ENCODE measurements at places on chromosomes 6 and 20.
A peak's percentile ranks its signal among the peaks of the same experiment; 100 is the strongest.

GRCh38 chr6:22062807-22063408, 233.9 kb downstream of the PRL start:
- peak; percentile 49 for DNase-seq

- no peak for DNase-seq
These were observed 12.4 kb upstream of the ZSCAN16 start for GRCh38 chr6:28111964-28112363.

- no peak for DNase-seq
These were observed 2.2 kb downstream of the TFAP2A start for GRCh38 chr6:10412461-10413261.

- DNase-seq, result no peak
These were observed 5.6 kb upstream of the TREML4 start for GRCh38 chr6:41222513-41222912.

- DNase-seq, result no peak
These were observed 1.0 kb downstream of the FILIP1 start for GRCh38 chr6:75492386-75493153.

DNA sequence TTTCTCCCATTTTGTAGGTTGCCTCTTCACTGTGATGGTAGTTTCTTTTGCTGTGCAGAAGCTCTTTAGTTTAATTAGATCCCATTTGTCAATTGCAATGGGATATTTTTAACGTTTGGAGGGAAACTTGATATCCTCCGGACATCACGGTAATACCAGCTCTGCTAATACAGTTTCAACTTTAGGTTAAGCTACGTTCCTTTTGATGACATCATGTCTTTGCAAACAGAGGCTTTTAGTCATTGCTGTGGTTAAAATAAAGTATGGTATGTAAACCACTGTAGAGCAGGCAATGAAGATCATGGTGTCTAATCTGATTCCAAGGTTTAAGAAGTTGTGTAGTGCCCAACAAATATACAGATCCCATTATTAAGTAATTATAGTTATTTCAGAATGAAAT, 168.0 kb upstream of the CHD6 start:
- DNase-seq, result no peak

DNA sequence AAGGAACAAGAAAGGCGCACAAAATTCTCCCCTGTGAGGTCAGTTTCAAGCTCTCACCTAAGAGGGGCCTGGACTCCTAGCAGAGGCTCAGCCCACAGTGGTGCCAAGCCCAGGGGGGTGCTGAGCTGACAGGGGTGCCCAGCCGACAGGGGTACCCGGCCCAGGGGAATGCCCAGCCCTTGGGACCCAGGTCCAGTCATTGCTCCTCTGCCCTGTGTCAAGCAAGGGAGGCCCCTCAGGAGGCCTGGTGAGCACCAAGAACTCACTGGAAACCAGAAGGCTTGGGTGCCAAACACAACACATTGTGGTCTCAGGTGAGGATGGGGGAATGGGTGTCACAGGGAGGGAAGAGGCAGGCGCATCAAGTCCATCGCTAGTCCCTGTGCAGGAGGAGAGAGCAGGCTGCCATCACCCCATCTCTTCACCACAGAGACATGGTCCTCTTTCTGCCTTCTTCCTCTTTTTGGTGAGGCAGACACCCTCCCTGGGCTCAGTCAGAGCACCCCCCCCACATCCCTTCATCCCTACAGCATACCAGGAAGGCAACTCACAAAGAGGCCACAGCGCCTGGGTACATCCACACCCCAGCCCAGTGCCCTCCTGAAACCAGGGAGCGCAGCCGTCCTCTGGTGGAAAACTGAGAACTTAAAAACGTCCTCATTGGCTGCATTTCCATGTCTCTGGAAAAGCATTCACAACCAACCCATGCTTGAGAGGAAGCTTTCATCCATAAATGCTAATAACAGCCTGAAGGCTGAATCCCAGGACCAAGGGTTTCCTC, 111.3 kb downstream of the BANF2 start:
- DNase-seq, result no peak

DNA sequence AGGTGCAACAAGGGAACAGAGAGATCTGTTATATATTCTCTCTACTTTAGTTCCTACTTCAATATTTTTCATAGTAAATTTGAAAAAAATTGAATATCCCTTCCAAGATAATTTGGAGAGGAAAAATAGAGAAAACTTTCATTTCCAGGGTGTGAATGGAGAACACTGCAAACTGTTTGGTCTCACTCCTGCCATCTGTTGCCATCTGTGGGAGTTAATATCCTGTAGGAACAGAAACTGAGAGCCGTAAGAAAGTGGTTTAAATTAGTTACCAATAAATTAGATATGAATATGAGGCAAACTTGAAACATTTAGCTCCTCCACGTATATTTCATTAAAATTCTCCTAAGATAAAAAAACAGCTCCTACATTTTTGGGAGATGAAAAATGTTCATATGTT, 4.2 kb downstream of the ZNF337 start:
- no peak for DNase-seq

GRCh38 chr6:150072201-150072600, 3.3 kb upstream of the ULBP3 start:
- DNase-seq, result peak; percentile 34

GRCh38 chr6:163935158-163935762, 520.7 kb downstream of the QKI start:
- no peak for DNase-seq

GRCh38 chr6:125745281-125746018, 4.0 kb upstream of the HEY2 start:
- DNase-seq, result no peak

GRCh38 chr6:139863346-139863745, 488.9 kb upstream of the CITED2 start:
- no peak for DNase-seq

GRCh38 chr6:137452333-137452894, 41.8 kb downstream of the OLIG3 start:
- no peak for DNase-seq

- no peak for DNase-seq
These were observed 17.0 kb downstream of the NCR2 start for GRCh38 chr6:41352396-41352795.

GRCh38 chr20:32524829-32525501, 60.2 kb downstream of the NOL4L start:
- DNase-seq, result no peak

DNA sequence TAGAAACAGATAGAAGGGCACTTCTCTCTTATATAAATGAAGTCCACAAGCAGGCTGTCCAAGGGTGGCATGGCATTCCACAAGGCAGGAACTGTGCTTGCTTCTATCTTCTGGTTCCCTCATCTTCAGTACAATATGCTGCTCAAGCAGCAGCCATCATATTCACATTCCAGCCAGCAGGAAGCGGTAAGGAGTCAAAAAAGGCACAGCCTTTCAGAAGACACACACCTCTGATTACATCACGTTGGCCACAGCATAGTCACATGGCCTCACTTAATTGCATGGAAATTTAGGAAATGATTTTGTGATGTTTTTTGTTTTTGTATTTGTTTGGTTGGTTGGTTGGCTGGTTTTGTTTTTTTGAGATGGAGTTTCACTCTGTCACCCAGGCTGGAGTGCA, 19.0 kb downstream of the REM1 start:
- DNase-seq, result no peak

DNA sequence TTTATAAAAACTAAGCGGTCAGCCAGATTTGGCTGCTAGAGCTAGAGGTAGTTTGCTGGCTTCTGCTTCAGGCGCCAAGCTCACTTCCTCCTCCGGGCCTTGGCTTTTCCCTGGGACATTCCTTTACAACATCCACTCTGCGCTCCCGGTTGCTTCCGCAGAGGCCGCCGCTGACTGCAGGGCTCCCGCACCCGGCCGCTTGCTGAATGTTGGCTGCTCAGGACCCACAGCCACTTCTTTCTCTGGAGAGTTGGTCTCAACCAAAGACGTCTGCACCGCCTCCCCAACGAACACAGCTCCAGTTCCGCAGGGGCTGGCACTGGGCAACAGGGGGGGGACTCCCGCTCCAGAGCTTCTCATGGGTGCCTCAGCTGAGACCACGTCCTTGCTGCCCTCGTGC, 282.8 kb downstream of the TFAP2C start:
- DNase-seq, result no peak

- no peak for DNase-seq
These were observed 144.3 kb upstream of the PRDM1 start for GRCh38 chr6:105941621-105942412.

DNA sequence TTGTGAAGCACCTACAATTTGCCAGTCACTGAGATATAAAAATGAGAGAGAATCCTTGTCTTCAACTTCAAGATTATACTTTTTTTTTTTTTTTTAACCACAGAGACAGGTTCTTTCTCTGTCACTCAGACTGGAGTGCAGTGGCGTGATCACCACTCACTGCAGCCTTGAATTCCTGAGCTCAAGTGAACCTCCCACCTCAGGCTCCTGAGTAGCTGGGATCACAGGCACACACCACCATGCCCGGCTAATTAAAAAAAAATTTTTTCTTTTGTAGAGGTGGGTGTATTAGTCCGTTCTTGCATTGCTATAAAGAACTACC, 51.6 kb upstream of the PMEPA1 start:
- DNase-seq, result no peak

DNA sequence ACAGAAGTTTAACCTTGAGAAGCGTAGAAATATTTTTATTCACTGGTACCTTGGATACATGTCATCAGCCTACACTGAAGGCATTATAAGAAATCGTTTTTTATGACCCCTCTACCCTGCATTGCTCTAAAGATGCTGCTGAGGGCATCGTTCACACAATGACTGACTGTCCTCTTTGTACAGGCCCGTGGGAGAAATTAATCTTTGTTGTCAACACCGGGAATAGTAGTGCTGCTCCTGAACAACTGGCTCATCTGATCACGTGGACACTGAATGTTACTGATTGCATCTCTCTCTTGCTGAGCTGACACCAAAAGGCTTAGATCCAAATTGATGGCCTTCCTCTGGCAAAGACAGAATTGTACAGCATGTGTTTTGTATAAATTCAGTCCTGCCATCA, 157.1 kb upstream of the SMLR1 start:
- no peak for DNase-seq

DNA sequence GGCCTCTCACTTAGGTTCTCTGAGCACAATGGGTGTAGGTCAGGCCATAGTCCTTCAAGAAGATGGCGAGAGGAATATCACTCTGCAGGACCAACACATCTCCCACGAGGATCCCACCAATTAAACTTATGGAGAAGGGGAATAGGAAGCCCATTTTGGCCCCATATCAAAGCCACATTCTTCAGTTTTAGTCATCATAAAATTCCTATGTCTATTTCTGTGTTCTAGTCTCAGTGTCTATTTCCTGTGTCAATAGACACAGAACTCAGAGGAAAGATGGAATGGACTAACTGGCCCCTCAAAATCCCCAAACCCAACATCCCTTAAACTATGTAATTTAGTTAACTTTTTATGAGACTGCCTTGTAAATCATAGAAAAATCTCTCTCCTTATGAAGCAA, 216.8 kb downstream of the HACE1 start:
- DNase-seq, result no peak

DNA sequence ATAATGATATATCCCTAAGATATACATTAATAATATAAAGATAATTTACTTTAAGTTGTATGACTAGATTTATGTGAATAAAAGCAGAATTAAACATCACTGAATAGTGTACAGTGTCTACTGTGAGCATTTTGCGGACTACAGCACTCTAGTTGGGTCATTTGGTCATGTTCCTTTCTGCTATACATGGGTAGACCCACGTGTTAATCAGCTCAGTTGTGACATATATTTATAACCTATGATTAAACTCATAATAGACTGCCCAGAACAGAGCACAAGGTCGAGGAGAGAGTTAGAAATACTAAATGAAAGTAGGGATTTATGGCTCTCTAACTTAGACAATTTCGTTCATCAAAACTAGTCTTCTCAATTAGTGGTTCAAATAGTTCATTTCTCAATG, 852.7 kb downstream of the EPHA7 start:
- no peak for DNase-seq

- DNase-seq, result no peak
These were observed 303.8 kb upstream of the CDH4 start for GRCh38 chr20:60948224-60948623.

GRCh38 chr6:93447874-93448273, 28.5 kb upstream of the EPHA7 start:
- no peak for DNase-seq

GRCh38 chr20:19327401-19327800, 115.0 kb downstream of the SLC24A3 start:
- no peak for DNase-seq

DNA sequence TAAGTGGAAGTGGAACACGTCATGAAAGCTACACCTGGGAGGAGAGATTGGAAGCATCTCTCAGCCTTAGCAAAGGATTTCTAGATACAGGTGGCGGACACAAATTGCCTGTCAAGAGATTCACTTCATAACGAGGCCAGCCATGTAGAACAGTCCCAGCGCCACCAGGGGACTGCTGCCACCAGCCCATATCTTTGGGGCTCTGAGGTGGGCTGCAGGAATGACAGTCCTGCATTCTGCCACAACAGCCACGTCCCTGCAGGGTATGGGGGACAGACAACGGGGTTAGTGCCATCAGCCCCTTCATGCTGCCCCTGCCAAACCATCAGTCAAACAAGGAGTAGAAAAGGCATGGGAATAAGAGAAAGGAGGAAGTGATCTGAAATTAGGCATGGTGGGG, 81.2 kb upstream of the SASH1 start:
- no peak for DNase-seq

DNA sequence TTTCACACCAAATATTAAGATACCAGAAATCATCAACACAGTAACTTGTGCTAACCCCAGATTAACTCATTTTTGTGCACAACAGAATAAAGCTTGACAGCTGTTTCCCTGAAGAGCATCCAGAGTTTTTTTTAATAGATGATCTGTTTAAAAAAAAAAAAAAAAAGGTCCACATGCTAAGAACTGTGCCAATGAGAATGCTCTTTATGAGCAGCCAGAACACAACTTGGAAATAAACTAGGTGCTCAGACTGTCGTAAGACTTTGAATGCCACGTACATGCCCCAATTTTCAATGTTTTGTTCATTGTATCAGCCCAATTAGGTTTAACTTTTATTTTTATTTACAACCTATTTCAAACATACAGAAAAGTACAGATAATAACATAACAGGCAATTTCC, 47.3 kb downstream of the STAU1 start:
- no peak for DNase-seq

DNA sequence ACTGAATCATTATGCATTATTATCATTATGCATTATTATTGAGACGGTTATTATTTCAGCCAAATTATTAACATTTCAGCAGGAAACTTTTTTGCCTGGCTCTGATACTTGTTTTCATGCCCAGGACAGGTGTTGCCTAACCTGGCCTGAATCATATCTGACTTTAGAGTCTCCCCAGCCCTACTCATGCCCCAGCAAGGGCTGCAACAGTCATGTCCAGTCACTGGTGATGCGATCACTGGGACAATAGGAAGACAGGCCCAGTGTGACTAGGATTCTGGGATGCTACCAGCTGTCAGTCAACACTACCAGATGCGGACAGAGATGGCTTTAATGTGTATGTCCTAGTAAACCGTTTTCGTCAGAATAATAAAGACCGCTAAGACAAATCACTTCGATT, 285.0 kb downstream of the KHDC1L start:
- DNase-seq, result no peak

- no peak for DNase-seq
These were observed 9.7 kb downstream of the TOP1 start for GRCh38 chr20:41038149-41038877.

- DNase-seq, result peak; percentile 71
These were observed 648 bp downstream of the COL19A1 start for GRCh38 chr6:69866770-69867638.

All from activated T-cell treated with anti-CD3 and anti-CD28 coated beads, Interleukin-2, amount 50 U/mL, for 1 hour (primary cell).